CD4-positive, CD25-positive, alpha-beta regulatory T cell (primary cell): ENCODE measurements at places on chromosomes 4 and X. TPM values are rescaled to one million over a fixed set of nuclear protein-coding genes. Genes with fewer than 3 reads are reported as not detected.

GRCh38 chrX:22634751-22635150, 362.0 kb downstream of the CBLL2 start:
- H3K36me3 ChIP-seq, result no peaks in the 10 kb centered on the region
- H3K27ac ChIP-seq, result no peak overlapping the region
- no peak overlapping the region for H3K4me3 ChIP-seq
- no peak for DNase-seq

DNA sequence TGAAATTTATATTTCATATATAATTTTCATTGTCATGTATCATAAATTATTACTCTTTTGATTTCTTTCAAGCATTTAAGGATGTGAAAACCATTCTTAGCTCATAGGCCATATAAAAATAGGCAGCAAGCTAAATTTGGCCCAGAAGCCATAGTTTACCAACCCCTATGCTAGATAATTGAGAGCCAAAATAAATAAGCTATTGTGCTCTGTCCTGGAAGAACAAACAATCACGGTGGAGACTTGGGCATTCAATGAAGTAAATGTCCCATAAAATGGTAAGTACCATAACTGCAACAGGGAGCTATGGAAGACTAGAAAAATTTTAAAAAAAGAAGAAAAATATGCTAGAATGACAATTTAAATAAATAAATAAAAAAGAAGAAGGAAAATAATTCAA, 60.9 kb upstream of the PACRGL start:
- DNase-seq, result no peak
- H3K36me3 ChIP-seq, result no peaks in the 10 kb centered on the region
- no peaks in the 10 kb centered on the region for H3K27me3 ChIP-seq
- H3K4me3 ChIP-seq, result no peak overlapping the region
- no peak overlapping the region for H3K27ac ChIP-seq
- no peaks in the 10 kb centered on the region for H3K4me1 ChIP-seq

DNA sequence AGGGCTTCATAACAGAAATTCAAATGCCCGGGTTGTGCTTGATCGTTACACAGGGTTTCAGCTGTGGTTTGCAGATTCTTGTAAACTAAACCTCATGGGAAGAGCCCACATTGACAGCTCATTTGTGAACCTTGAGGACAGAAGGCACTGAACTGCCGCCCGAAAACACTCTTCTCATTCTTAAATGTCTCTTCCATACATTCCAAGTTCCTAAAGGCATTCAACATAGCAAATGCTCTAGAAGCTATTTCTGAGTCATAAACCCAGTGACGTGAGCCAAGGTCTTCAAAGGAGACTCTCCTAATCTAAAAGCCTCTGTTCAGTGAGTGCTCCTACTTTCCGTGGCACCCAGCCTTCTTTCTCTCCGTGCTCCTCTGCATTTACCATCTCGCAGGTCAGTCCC, 737.8 kb upstream of the FRG1 start:
- no peak overlapping the region for H3K4me3 ChIP-seq
- H3K4me1 ChIP-seq, result no peaks in the 10 kb centered on the region
- H3K27me3 ChIP-seq, result no peaks in the 10 kb centered on the region
- no peak overlapping the region for H3K27ac ChIP-seq
- no peaks in the 10 kb centered on the region for H3K36me3 ChIP-seq

DNA sequence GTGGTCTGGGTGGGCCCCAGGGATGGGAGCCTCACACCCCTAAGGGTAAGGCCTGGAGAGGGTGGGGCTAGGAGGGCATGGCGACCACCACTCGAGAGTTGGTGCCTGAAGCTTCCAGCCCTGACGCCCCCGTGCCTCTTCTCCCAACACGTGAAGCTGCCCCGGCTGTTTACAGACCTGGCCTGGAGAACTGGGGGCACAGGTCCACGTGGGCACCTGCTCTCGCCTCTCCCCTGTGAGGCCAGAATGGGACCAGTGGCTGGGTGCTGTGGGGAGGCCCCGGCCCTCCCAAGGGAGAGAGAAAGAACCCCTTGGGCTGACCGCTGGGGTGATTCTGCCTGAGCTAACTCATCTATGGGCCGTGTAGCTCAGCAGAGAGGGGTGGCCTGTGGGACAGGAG, 15.5 kb downstream of the NAT8L start:
- H3K36me3 ChIP-seq, result no peaks in the 10 kb centered on the region
- no peak for DNase-seq
- H3K4me3 ChIP-seq, result no peak overlapping the region
- no peaks in the 10 kb centered on the region for H3K4me1 ChIP-seq
- no peak overlapping the region for H3K27ac ChIP-seq

GRCh38 chr4:26464420-26465095, 25.7 kb downstream of the CCKAR start:
- no peaks in the 10 kb centered on the region for H3K4me1 ChIP-seq
- no peak overlapping the region for H3K27ac ChIP-seq
- no peak overlapping the region for H3K4me3 ChIP-seq
- H3K27me3 ChIP-seq, result no peaks in the 10 kb centered on the region
- no peaks in the 10 kb centered on the region for H3K36me3 ChIP-seq

GRCh38 chr4:78599931-78600375, 48.4 kb downstream of the ANXA3 start:
- no peak overlapping the region for H3K27ac ChIP-seq
- no peak overlapping the region for H3K4me3 ChIP-seq
- no peaks in the 10 kb centered on the region for H3K36me3 ChIP-seq
- H3K4me1 ChIP-seq, result no peaks in the 10 kb centered on the region
- no peak for DNase-seq
- peaks cover 2% of the 10 kb centered on the region for H3K27me3 ChIP-seq

Gene BGN
- not detected for total RNA-seq

Gene EIF1AX
- total RNA-seq, result 59.8 TPM

Gene NDNF
- total RNA-seq, result not detected

Gene BTK
- 2.7 TPM for total RNA-seq
